ENCODE measurements at places on chromosomes 7 and 10.

- no peak for DNase-seq
Measured at GRCh38 chr7:122140918-122141317, 3.1 kb downstream of the AASS start.

DNA sequence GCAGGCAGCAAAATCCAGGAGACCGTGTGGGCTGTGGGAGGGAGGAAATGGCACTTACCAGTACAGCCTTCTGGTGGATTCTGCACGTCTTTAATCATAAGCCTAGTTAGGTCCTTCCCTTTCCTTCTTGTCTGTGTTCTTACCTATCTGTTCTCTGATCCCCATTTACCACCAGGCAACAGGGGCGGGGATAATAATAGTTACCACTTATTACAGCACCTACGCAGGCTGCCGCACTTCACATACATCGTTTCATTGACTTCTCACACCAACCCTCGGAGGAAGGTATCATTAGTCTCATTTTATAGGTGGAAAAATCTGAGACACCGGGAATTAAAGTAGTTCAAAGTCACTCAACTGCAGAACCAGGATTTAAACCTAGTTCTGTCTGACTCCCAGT, 4.5 kb upstream of the EPHA1 start:
- DNase-seq, result no peak

DNA sequence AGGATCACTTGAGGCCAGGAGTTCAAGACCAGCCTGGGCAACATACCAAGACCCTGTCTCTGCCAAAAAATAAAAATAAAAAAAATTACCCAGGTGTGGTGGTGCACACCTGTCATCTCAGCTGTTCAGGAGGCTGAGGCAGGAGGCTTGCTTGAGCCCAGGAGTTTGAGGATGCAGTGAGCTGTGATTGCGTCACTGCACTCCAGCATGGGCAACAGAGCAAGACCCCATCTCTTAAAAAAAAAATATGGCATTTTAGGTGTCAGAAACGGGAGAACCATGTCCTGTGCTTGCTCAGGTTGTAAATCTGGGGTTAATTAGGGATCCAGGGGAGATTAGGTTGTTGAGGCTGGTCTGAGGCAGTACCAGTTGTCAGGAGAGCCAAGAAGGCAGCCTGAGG, 64.9 kb downstream of the GTF2IRD1 start:
- no peak for DNase-seq

- no peak for DNase-seq
Measured at GRCh38 chr10:22438711-22439110, 93.4 kb downstream of the SPAG6 start.

DNA sequence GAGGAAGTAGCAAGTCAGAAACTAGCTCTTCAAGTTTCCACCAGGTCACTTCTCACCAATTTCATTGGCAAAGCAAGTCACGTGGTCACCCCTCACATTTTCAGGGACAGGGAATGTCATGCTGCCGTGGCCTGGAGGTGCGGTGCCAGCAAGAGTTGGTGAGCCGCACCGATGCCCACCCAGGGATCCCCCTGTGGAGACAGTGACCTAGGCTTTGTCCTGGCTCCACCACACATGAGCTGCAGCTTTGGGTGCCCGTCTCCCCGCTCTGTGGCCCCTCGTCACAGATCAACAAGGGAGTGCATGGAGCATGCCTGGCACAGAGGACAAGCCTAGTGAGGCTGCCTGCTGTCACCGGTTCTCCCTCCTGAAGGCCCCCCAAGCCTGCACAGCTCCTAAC, 226.7 kb upstream of the PPP2R2D start:
- DNase-seq, result no peak

Data from fibroblast of skin of left biceps (primary cell).